K562 (cell line): ENCODE measurements at places on chromosomes 11 and 22. TPM values are rescaled to one million over a fixed set of nuclear protein-coding genes. Genes with fewer than 3 reads are reported as not detected.

DNA sequence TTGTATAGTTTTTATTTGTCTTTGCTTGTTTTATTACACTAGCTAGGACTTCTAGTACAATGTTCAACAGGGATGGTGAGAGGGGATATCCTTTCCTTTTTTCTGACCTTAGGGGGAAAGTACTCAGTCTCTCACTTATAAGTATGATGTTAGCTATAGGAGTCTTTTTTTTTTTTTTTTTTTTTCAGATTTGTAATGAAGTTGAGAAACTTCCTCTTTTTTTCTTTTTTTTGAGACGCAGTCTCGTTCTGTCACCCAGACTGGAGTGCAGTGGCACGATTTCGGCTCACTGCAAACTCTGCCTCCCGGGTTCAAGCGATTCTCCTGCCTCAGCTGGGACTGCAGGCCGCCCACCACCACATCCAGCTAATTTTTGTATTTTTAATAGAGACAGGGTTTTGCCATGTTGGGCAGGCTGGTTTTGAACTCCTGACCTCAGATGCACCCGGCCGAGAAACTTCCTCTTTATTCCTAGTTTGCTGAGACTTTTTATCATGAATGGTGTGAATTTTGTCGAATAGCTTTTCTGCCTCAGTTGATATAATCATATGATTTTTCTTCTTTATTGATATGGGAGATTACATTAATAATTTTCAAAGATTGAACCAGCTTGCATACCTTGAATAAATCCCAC is 10.9 kb downstream of the TRIM22 start:
- no peaks in the 10 kb centered on the region for H3K36me3 ChIP-seq
- no peak overlapping the region for H3K27ac ChIP-seq
- DNase-seq, result no peak
- H3K27me3 ChIP-seq, result peaks cover 4% of the 10 kb centered on the region; the same call in 1 of the 2 replicates

DNA sequence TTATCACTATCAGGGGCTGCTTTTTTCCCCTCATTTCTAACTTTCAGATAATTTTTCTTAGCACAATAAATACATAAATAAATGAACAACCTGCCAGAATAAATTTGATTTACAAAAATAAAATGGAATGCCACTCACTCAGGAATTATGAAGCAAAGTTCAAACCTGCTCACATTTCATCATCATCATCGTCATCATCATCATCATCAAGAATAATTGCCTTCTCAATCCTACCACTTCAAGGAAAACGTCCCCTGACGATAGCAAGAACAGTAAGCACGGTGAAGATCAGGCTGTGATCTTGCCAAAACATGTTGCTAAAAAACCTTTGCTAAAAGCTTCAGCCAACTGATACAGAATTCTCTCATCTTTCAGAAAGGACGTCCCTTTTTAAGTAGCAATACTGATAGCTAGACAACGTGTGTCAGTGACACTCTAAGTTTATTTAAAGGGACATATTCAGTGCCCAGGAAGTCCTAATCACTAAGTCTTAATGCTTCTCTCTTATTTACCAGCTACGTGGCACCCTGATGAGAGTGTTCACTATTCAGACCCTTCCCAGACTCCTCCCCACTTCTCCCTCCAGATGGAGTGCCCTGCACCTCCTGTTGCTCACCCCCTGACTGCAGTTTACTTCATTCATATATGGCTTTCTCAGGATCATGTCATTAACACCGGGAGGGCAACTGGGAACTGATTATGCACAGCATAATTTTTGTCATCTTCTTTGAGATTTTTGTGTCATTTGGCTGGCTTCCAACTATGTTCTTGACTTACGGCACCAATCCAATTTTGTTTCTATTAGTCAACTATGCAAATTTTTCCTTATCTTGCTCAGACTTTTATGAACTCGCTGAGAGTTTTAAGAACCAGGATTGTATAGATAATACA is 200.1 kb upstream of the GUCY1A2 start:
- H3K4me1 ChIP-seq, result no peaks in the 10 kb centered on the region
- no peaks in the 10 kb centered on the region for H3K27me3 ChIP-seq
- DNase-seq, result no peak
- H3K4me3 ChIP-seq, result no peak overlapping the region
- H3K27ac ChIP-seq, result no peak overlapping the region

DNA sequence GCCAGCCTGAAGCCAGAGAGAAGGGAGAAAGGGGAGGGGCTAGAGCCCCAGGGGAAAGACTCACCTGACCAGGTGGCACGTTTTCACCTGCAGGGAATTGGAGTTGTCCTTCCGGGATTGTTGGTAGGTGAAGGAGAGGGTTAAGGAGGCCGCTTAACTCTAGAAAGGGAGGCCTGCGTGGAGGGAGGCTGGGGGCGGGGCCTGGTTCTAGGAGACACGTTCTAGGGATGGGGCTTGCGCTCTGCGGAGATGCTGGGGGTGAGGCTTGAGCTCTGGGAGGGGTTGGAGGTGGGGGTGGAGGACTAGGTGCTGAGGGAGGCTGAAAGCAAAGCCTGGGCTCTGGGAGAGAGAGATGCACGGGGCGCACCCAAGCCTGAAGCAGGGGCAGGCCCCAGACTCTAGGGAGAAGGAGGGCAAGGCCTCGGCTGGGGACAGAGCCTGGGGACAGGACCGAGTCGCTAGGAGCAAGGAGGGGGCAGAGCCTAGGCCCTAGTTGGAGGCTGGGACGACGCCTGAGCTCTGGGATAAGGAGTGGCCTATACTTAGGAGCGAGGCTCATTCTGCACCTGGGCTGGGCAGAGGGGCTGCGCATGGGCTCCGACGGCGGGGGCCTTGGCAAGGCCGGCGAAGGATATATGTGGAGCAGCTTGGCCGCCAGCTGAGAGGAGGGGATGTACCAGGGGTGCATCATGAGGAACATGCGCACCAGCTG is 2.4 kb downstream of the RASGRP2 start:
- H3K4me1 ChIP-seq, result peaks cover 69% of the 10 kb centered on the region
- H3K4me3 ChIP-seq, result no peak overlapping the region
- no peak overlapping the region for H3K27ac ChIP-seq
- DNase-seq, result no peak

GRCh38 chr11:8313504-8314090 is 49.9 kb upstream of the LMO1 start:
- H3K27me3 ChIP-seq, result peaks cover 16% of the 10 kb centered on the region
- no peaks in the 10 kb centered on the region for H3K36me3 ChIP-seq
- H3K27ac ChIP-seq, result no peak overlapping the region
- DNase-seq, result no peak
- H3K4me1 ChIP-seq, result no peaks in the 10 kb centered on the region

DNA sequence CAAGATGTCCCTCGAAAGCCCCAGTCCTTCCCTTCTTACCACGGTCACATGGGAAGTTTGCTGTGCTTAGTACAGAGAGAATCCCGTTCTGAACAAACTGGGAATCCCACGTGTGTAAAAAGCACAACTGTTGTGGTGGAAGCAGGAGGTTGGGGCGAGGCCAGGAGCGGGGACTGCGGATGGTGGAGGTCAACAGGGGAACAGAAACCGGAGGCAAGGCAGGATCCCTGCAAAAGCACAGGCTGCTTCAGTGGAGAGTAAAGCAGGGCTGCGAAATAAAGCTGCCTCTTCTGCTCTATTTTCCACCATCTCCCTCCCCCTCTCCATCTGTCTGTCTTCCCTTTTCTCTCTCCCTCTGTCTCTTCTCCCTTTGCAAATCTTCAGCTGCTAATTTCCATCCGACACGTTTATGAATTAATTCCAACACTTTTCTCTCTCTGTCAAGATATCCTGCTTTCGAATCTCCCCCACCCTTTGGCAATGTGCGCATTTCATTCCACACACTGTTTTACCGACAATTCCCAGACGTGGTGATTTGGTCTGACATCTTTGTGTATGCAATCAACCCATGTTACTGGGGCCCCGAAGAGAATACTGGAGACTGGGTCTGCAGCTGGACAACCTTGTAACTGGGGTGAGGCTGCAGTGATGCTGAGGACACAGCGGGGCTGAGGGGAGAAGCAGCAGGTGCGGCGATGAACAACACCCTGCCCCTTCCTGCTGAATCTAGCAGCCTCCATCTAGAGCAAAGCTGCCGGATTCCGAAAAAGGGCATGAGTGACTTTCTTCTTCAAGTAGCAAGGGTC is 571.8 kb downstream of the OPCML start:
- no peaks in the 10 kb centered on the region for H3K36me3 ChIP-seq
- no peak for DNase-seq
- H3K27ac ChIP-seq, result no peak overlapping the region
- H3K4me1 ChIP-seq, result no peaks in the 10 kb centered on the region
- no peaks in the 10 kb centered on the region for H3K27me3 ChIP-seq

DNA sequence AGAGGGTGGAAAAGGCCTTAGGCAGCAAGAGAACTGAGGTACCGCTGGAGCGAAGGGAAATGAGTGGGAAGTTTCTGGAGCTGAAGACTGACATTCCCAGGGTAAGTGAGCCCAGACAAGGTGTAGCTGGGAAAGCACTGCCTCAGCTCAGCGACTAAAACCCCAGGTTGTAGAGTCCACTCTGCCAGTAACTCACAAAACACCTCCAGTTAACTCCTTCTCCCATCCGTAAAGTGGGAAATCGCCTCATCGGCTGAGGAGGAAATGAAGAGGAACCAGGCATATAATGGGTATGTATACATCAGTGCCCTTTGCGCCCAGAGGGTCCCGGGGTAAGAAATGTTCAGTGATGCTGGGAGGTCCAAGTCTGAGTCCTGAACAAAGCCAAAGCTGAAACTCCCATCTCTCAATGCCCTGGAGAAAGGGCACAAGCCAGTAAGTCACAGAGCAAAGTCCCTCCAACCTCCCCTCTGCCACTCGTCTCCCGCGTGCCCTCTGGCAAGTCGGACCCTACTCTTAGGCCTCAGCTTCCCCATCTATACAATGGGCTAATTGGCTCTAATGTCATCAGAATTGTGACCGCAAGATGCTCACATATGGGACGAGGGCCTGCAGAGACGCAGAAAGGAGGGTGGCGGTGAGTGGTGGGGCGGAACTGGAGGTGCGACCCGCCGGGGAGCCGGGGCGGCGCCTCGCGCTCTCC is 588 bp downstream of the VPS37C start:
- DNase-seq, result no peak
- H3K4me3 ChIP-seq, result peak overlapping the region; percentile 69
- no peaks in the 10 kb centered on the region for H3K27me3 ChIP-seq
- H3K27ac ChIP-seq, result peak overlapping the region; percentile 93

- H3K36me3 ChIP-seq, result no peaks in the 10 kb centered on the region
- H3K27me3 ChIP-seq, result no peaks in the 10 kb centered on the region; the same call in 1 of the 2 replicates
- H3K27ac ChIP-seq, result no peak overlapping the region
- H3K4me3 ChIP-seq, result no peak overlapping the region
Measured at GRCh38 chr11:115008799-115009198, 330.5 kb downstream of the NXPE2 start.

- DNase-seq, result no peak
- H3K27ac ChIP-seq, result no peak overlapping the region
- H3K36me3 ChIP-seq, result no peaks in the 10 kb centered on the region
Measured at GRCh38 chr22:34688825-34689224, 377.1 kb upstream of the ISX start.

- H3K4me1 ChIP-seq, result no peaks in the 10 kb centered on the region
- DNase-seq, result no peak
- peaks cover 83% of the 10 kb centered on the region for H3K36me3 ChIP-seq
- no peak overlapping the region for H3K4me3 ChIP-seq
Measured at GRCh38 chr11:14506532-14506931, 6.9 kb upstream of the COPB1 start.

DNA sequence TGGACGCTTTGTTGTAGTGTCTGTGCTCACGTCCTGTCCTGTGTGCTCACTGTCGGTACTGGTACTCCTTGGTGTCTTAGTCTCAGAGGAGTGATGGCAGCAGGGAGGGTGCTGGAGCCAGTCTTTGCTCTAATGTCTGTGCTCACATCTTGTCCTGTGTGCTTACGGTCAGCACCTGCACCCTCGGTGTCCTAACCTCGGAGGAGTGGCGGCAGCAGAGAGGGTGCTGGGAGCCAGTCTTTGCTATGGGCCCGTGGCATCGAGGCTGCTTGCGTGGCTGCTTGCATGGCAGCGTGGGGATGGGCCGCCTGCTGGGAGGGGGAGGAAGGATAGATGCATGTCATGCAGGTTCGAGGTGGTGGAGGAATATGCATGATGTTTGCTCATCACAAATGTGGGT is 12.7 kb downstream of the IGHMBP2 start:
- H3K4me1 ChIP-seq, result peaks cover 4% of the 10 kb centered on the region; the same call in 1 of the 2 replicates
- no peak overlapping the region for H3K4me3 ChIP-seq
- H3K27me3 ChIP-seq, result no peaks in the 10 kb centered on the region

DNA sequence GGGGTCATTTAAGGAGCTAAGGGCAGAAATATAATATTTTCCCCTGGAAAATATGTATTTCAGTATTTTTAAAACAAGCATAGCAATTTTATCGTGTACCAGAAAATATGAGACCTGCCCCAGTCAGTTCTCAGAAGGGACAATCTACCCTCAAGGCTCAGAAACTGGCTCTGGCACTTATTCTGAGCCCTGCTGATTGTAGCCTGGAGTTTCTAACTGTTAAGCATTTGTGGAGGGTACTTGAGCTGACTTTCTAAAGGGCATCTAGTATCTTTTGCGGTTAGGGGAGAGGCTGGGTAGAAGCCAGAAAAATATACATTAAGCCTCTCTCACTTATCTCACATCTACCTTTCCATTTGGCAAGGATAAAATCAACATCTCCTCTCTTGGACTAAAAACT is 71.3 kb upstream of the FSHB start:
- H3K36me3 ChIP-seq, result no peaks in the 10 kb centered on the region
- no peaks in the 10 kb centered on the region for H3K27me3 ChIP-seq
- DNase-seq, result no peak
- no peak overlapping the region for H3K27ac ChIP-seq
- no peaks in the 10 kb centered on the region for H3K4me1 ChIP-seq

DNA sequence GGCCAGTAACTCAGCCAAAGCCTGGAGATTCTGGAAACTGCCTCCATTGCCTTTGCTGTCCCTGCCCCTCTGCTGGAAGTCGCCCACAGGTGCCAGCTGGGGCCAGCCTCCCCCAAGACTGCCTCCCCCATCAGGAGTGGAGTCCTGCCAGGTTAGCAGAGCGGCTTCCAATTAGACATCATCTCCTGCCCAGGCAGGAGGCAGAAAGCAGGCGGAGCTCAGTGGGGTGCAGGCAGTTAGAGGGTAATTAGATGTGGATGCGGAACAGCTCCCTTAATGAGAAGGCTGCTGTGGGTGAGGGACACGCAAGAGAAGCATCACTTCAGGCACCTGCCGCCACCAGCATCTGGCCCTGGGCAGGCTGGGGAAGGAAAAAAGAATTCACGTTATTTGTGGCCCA is 90.9 kb upstream of the TP53I11 start:
- peaks cover 9% of the 10 kb centered on the region for H3K27me3 ChIP-seq
- H3K4me3 ChIP-seq, result no peak overlapping the region
- H3K4me1 ChIP-seq, result no peaks in the 10 kb centered on the region
- no peak for DNase-seq
- no peak overlapping the region for H3K27ac ChIP-seq
- H3K36me3 ChIP-seq, result no peaks in the 10 kb centered on the region

GRCh38 chr11:77144857-77145428 is 16.9 kb downstream of the MYO7A start:
- no peak for DNase-seq
- no peak overlapping the region for H3K27ac ChIP-seq
- H3K4me1 ChIP-seq, result no peaks in the 10 kb centered on the region; the same call in 1 of the 3 replicates
- H3K4me3 ChIP-seq, result no peak overlapping the region
- peaks cover 8% of the 10 kb centered on the region for H3K27me3 ChIP-seq

DLAT gene
- 111 and 112 TPM in 2 replicates for total RNA-seq

PGR gene
- 2.4 and 2.7 TPM in 2 replicates for total RNA-seq

OR52W1 gene
- total RNA-seq, result not detected in 2 replicates

ASRGL1 gene
- 15.9 and 18.3 TPM in 2 replicates for total RNA-seq

ANO5 gene
- total RNA-seq, result 0.34 and 0.51 TPM in 2 replicates

CTSW gene
- not detected in 2 replicates for total RNA-seq
